ENCODE measurements at places on chromosomes 16 and 17.

DNA sequence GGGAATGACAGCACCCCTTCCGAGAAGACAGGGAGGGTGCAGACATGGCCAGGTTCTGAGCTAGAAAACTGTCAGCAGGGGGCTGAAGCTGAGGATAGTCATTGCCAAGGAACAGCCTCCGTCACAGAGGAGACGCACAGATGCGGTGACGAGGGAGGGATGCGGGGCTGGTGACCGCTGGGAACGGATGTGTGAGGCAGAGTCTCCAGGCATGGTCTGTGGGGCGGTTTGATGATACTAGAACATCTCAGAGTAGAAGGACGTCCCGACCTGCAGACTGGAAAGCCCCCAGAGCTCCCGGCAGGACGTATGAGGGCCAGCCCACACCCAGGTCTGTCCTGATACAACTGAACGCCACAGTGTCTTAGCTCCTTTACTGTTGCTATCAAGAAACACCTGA, 1.8 kb upstream of the CSNK1D start:
- no peak for DNase-seq

DNA sequence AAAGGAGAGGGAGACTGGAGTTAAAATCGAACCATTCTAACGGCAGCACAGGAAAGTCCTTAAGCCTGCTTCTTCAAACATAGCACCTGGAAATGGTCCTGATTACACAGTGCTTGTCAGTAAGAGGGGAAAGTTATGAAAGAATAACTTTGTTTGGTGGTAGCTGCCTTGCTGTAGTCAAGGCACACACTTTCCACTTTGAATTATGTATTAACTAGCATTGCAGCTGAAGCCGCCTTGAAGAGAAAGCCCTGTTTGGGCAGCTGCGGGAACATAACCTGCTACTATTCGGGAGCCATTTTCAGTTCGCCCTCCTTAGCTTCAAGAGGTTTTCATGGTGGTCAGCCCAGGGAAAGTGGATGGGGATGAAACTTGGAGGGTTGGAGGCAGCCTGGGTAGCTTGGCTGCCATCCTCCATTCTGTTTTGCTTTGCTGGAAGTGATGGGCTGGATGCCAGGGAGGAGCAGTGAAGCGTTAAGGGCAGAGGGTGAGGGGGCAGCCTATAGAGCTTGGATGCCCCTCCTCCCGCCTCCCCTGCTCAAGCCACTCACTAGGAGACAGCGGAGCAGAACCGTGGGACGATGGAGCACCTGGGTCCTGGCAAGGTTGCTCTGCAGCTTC, 5.3 kb upstream of the HAS3 start:
- DNase-seq: no peak

- no peak for DNase-seq
Measured at GRCh38 chr16:27189335-27189972, 13.9 kb upstream of the KDM8 start.

- no peak for DNase-seq
Measured at GRCh38 chr17:22469941-22470340, 777.6 kb downstream of the KCNJ18 start.

GRCh38 chr17:66555605-66556004, 253.2 kb downstream of the PRKCA start:
- no peak for DNase-seq

GRCh38 chr17:1638171-1638590, 7.4 kb downstream of the SCARF1 start:
- DNase-seq: no peak

DNA sequence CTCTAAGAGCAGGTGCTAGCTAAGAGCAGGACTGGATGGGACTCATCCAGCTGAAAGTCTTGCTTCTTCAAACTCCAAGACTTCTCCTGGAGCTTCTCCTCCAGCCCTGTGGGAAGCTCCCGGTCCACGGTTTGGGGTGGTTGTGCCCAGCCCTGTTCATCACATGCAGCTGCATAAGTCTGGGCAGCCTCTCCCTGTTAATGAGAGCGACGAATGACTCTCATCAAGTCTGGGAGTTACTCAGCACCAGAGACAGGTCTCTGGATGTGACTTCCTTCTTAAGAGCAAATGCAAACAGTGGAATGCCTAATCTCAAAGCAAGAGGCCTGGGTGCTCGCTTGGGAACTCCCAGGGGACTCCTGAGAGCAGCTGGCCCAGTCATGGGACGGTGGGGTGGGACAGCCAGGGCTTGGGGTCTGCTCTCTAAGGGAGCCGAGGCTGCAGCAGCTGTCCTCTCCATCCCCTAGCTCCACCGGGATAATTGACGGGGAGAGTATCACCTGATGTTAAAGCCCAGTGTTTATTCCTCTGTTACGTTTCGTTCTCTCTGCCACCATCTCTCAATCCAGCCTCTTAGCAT, 35.3 kb upstream of the CRHR1 start:
- no peak for DNase-seq

- no peak for DNase-seq
Measured at GRCh38 chr17:36705283-36705795, 104.0 kb downstream of the MRM1 start.

- no peak for DNase-seq
Measured at GRCh38 chr17:48565022-48565554, 13.1 kb downstream of the HOXB4 start.

- peak; percentile 22 for DNase-seq
Measured at GRCh38 chr17:41967141-41967920, 736 bp downstream of the CNP start.
